ENCODE measurements at places on chromosomes 3 and 15.
A peak's percentile ranks its signal among the peaks of the same experiment; 100 is the strongest.

GRCh38 chr3:120094776-120095225 lies 554 bp upstream of the GSK3B start:
- peak; percentile 100 for DNase-seq

- no peak for DNase-seq
Observed at GRCh38 chr3:195101927-195102608, 168.9 kb downstream of the XXYLT1 start.

- DNase-seq = no peak
Observed at GRCh38 chr15:30065025-30065801, 17.5 kb upstream of the GOLGA8J start.

- no peak for DNase-seq
Observed at GRCh38 chr3:37725842-37726241, 135.8 kb upstream of the CTDSPL start.

DNA sequence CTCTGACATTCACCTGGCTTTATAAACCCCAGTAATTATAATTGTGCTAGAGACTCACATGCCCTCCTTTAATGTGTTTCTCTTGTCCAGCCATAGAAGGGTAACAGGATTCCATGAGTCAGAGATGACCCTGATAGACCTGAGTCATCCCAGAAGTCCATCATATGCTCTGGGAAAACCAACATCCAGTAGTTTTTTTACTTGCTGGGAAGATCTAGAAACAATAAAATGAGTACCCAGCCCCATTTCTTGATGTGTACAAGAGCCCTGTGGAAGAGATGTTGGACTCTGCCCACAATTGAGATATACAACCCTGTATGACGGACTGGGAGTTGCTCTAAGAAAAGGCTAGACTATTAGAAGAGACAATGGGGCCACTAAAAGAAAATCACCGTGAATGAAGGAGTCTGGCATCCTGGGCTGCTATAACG lies 22.4 kb upstream of the THUMPD3 start:
- peak; percentile 91 for DNase-seq

- DNase-seq = no peak
Observed at GRCh38 chr3:187051724-187052366, 87.5 kb downstream of the RPL39L start.

GRCh38 chr15:84928843-84929168 lies 44.3 kb downstream of the SLC28A1 start:
- DNase-seq = no peak

DNA sequence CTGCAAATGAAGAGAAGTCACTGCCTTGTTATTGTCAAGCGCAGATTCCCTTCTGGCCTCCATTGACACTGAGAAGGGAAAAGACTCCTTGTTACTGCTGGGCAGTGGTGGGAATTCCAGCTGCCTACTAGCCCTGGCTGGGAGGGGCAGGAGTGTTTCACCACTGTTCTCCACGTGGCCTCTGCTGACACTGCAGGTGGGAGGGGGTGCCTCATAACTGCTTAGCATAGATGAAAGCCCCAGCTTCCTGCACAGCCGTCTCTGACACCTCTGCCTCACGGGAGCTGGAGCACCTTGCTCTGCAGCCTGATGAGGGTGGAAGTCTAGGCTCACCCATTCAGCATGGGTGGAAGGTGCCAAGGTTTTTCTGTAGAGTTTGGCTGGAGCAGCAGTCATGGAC lies 52.1 kb downstream of the TM2D3 start:
- no peak for DNase-seq

DNA sequence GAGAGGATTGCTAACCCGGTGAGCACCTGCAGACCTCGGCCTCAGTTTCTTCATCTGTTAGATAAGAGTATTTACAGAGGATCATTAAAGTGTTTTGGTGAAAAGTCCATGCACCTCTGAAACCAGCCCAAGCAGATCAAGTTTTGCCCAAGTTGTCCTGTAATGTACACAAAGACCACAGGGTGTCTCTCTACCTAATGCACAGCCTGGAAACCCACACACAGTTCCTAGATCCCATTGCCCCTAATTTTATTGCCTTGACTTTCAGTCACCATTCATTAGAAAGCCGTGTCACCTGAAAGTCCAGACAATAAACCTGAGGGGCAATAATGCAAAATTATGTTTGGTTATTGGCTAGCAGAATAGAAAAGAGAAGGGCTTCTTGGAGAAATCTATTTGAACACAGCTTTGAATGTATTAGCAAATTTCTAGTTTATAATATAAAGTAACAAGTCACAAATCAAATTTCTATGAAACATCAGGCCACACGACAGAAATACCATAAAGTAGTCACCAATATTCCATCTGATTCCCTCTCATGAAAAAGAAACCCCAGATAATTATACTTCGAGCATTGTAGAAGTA lies 161.3 kb upstream of the SLC2A2 start:
- peak; percentile 77 for DNase-seq

DNA sequence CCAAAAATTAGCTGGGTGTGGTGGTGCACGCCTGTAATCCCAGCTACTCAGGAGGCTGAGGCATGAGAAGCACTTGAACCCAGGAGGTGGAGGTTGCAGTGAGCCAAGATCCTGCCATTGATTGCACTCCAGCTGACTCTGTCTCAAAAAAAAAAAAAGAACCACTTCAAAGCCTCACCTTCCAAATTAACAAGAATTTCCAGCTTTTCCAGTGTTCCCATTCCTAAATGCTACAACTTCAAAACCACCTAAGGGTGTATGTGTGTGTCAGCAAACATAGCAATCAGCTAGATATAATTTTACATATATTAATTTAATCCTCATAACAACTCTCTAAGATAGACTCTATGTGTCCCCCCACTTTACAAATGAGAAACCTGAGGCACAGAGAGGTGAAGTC lies 512.5 kb upstream of the PROK2 start:
- no peak for DNase-seq

DNA sequence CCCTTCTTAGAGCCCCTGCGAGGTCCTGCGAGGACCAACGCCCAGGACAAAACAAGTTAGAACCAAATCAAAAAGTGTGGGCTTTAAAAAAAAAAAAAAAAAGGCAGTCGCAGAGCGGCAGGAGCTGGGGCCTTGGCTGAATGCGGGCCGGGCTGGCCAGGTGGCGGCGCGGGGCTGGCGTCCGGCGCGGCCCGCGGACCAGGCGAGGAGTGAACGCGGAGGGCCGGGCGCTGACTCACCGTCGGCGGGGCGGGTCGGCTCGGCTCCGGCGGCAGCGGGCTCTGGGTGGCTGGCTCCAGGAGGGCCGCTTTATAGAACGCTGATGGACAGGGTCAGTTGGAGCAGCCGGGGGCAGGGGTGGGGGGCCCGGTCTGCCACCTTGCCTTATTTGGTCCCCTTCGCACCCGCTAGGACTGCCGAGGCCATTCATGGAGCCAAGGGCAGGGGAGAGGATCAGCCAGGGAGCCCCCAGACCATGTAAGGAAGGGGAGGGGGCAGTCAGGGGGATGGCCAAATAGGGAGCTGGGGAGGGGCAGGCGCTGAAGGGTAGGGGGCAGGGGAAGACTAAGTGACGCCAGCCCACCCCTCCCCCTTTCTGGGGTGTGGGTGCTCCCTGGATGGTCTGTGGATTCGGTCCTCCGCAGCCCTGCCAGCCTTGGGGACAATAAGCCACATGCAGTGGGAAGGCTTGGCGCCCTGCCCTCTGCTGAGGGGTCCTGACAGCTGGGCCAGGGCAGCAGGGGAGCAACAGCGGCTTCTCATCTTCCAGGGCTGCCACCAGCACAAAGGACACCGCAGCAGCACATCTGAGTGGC lies at the start of gene ACTC1:
ACTC1 (minus strand) TSS at position 283 of the 815 bp plus-strand sequence. CDS start 741 bp downstream, outside the sequence.
- DNase-seq = peak; percentile 54

- DNase-seq = no peak
Observed at GRCh38 chr3:1903111-1903510, 195.6 kb upstream of the CNTN4 start.

DNA sequence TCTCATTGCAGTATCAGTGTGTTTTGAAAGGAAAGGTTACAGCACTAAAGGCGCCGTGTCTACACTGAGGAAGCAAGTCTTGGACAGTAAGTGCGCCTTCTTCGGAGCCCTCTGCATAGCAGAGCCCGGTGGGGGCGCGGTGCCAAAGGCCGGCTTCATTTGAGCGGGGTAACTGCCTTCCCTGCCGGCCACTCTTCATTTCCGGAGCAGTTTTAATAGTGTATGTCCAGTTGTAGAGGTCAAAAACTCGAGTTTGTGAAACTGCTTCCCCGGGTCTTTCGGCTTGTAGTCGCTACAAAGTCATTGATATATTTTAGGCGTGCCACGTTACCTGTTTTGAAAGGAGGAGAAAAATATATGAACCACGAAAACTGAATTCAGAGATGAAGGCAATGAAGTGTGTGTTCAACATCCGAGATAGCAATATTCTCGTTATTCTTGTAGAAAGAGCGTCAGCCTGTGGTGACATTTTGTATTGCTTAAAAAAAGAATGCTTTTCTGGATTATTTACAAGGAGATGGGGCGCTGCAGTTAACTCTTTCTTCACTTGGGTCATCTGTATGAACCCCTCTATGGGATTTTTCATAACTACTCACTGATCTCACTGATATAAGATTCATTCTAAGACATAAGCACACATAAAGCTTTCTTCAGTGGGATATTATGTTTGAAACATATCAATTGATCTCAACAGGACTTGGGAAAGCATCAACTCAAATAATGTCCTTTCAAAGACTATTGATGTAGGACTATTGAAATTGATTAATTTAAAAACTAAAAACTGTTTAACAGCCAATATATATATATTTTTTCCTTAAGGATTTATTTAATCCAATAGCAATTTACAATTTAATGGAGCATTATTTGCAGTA lies 3.0 kb downstream of the ALCAM start:
- DNase-seq = peak; percentile 75

DNA sequence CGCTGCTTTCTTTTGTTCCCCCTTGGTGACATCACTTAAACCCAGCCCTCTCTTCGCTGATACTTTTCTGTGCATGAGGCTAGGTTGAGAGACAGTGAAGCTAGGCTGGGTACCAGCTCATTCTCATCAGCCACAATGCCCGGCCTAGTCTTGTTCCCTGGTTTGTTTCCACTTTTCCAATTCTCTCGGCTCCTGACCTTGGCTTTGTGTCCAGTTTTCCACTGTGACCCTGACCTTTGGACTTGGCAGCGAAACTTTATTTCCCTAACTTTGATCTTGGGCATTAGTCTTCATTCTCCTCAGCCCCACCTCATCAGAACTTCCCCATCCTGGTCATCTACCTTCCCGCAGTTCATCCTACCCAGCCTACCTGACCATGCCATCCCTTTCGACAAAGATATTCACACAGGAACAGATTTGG lies 908 bp upstream of the ADPGK start:
- no peak for DNase-seq

DNA sequence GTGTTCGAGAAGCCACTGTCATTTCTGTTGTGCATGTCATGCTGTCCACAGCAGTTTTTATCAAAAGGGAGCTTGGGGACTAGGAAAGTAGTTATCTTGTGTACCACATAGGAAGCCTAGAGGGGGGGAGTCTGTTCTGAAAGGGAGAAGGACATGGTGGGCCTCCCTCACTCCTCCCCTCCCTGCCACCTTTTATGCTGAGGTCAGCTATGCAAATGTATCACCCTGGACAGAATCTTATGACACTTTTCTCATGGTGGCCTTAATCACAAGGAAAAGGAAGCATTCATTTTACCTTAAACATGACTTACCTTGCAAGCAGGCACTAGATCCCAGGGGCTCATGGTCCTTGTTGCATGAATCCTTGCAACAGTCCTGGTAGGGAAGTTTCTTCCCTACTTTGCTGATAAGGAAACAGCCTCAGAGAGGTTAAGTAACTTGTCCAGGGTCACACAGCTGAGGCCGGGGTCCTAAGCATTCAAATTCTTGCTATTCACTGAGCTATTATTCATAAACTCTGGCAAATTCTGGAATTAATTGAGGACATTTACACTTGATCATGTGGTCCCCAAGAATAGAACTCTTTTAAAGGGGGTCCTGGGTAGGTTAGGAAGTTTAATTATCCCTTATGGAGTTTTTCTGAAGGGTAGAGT lies 81.1 kb upstream of the SLC6A1 start:
- DNase-seq = no peak

GRCh38 chr3:23659840-23660430 lies 145.8 kb upstream of the UBE2E1 start:
- DNase-seq = no peak

- no peak for DNase-seq
Observed at GRCh38 chr15:71752128-71752527, 58.2 kb upstream of the NR2E3 start.

- DNase-seq = no peak
Observed at GRCh38 chr3:30522476-30522875, 83.9 kb upstream of the TGFBR2 start.

DNA sequence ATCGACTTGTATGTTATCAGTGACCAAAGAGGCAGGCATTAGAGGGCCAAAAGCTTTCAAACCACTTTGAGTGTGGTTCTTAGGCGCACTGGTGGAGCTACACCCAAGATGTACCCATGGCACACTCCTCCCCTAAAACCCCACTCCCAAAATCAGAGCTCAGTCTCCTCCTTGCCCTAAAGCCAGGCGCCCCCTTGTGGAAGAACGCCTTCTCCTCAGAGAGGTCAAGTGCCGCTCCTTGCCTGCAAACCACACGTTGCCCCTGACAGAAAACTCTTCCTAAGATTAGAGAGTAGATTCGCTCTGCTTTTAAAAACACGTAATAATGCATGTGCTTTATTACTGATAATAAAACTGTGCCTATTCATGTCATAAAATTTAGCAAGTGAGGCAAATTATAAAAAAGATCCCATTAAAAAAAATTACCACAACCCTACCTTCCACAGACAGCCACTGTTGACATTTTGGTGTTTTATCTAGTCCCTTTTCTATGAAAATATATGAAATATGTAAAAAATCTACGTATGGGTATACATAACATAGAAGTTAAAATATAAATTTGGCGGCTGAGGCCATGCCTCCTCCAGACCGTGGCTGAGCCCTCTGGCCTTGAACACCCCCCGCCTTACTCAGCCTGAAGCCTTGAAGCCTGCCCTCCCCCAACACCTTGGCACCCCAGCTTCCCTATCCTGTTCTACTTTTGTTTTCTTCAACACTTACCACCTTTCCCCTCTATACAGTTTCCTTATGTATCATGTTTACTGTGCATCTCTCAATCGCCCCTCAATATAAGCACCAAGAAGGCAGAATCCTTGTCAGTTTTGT lies 33.5 kb downstream of the BCL2L10 start:
- peak; percentile 70 for DNase-seq

DNA sequence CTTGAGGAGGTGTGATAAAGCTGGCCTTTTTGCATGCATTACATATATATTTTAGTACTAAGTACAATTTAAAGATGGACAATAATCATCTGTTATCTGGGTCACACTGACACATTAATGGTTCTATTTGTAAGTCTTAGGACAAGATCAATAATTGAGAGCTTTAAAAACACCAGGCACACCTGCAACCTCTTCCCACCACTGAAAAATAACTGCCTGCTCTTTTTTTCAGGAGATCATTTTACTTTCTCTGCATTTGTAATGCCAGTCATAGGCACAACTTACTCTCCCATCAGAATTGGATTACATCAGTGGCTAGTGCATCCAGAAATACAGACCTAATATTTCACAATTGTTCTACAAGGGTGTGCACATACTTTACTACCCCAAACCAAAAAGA lies 149.8 kb downstream of the MECOM start:
- no peak for DNase-seq

All from lung microvascular endothelial cell (primary cell).